ENCODE measurements at places on chromosomes 3 and 15.

- DNase-seq = peak; percentile 17
Measured at GRCh38 chr15:65189102-65189740, 4.1 kb upstream of the CLPX start.

DNA sequence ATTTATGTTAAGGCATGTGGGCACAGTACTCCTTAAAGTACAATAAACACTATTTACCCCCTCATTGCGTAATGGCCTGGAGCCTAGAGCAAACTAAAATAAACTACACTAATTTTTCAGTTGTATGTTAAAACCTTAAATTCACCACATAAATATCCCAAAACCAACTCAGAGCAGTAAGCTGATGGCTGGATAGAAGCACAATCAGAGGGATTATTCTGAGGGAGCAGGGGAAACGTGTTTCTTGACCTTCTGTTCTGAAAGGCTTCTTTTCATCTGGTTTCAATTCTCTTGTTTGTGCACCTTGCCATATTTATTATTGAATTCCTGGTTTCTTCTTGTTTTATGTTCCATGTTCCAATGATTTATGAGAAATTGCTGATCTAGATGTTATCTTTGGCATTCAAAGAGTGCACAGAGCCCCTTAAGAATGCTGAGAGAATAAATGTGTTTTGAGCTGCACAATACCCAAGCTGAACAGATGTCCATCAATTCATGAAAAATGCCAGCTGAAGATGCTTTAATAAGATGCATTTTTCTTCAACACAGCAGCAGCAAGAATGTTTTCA is 29.6 kb downstream of the RPL22L1 start:
- no peak for DNase-seq

DNA sequence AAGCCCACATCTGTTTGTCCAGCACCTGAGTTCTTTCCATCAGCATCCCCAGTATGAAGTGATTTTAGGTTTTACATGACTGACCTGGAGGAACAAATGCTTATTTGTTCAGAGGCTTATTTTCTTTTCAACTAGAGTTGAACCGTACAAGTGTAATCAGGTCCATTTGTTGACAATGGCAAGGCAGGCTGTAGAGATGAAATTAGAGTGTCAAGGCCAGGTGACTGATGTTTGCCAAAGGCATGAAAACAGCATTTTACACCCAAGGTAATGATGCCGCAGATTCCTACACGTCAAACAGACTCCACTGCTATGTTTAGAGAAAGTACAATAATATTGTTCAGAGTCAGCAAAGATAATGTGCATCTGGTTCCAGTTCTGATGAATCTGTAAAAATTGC is 96.5 kb downstream of the KCNAB1 start:
- no peak for DNase-seq

DNA sequence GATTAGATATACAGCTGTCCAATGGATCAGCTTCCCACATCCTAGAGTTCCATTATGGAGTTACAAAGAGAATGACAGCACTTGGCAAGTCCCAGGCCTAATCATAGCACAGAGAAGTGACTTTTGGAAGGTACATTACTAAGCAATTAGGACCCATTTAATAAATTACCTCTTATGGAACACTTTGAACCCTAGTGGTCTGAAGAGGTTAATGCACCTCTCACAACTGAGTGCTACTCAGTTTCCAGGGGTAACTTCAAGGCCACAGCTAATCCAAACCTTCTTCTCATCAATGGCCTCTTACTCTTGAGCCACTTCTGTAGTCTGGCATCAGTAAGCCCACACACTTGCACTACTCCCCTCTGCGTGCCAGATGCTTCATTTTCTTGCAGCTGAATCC is 34.9 kb upstream of the MEIS2 start:
- no peak for DNase-seq

DNA sequence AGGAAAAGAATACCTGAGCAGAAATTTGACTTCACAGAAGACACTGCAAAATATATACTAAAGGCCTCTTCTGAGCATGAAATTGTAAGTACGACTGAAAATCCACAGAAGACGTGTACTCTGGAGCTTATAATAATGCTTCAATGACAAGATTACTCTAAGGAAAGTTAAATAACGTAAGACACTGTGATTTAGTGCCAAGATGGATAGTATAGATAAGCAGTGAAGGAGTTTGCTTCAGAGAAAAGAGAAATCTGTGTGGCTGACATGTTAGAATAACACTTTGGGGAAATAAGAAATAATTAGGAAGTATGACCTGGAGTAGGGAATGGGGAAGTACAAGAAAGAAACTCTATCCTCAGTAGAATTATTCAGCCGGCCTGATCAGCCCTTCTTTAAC is 28.9 kb downstream of the ALDH1A2 start:
- DNase-seq = no peak

DNA sequence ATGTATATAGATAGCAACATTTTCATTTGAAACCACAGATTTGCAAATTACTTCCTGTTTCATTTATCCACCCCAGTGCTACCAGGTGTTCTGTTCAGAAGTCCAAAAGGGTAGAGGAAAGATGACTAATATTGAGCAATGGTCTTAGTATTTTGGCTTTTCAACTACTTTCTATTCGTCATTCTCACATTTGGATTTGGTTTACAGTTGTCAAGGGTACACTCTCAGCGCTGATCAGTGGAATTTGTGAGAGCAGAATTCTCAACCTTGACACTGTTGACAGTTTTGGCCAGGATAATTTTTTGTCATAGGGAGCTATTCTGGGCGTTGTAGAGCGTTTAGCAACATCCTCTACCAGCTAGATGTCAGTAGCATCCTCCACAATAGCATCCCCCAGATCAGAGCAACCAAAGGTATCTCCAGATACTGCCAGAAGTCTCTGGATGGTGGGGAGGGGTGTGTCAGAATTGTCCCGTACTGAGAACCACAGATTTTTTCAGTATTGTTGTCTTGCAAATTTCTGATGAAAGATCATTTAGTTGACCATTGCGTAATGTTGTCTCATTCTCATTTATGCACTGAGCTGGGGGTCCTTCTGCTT is 4.2 kb downstream of the HMCES start:
- peak; percentile 55 for DNase-seq

GRCh38 chr3:141610939-141611338 is 124.1 kb downstream of the RASA2 start:
- DNase-seq = no peak

DNA sequence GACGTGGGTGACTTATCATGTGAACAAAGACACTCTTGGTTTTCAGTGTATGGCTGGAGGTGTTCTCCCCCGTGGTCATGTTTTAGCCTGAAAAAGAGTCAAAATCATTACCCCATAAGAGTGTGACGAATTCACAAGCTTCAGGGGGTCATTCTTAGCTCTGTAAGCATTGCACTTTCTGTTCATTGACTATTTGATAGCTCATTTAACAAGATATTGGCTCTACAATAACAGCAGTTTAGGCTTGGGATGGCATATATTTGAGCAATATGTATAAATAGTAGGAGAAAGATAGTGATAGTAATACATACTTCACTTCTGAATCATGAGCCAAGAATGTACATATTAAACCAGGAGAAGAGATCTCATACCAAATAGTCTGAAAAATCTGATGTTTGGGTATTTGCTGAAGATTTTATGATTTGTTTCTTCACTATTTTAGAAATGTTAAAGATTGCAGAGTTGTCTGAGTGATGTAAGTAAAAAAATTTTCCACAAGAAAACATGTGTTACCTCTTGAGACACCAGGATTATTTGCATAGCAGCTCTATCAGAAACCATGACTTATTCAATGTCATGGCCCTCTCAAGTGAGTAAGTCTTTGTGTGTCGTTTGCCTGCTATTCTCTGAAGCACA is 996.0 kb downstream of the OTOL1 start:
- DNase-seq = no peak

GRCh38 chr15:77285057-77285997 is 134.6 kb downstream of the PEAK1 start:
- DNase-seq = no peak
